GM18507 (cell line): ENCODE measurements at places on chromosomes 1 and 21.
A peak's percentile ranks its signal among the peaks of the same experiment; 100 is the strongest.

- DNase-seq = no peak
These were observed 16.9 kb downstream of the DCAF8 start for GRCh38 chr1:160245434-160245833.

DNA sequence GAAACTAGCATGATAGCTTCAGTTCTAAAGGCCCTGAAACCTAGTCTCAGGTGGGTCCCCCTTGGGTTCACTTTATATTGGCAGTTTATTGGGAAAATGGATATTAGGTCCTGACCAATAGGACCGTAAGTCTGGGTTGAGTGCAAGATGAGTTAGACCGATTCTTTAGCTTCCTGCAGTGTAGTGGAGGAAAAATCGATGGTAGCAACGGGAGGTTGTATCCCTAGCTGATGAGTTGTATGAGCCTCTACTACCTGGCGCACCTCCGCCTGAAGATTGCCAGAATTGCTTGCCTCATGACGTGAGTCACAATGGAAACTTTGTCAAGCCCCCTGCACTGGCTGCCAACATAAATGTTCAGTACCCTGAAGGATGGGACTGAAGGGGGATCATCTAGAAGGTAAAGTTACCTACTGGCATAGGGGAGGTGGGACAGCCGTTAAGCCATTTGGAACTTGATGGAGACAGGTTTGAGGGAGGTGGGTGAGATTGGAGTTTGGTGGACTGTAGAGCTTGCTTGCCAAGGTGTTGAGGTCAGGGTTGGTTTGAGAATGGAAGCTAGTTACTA lies 3.9 kb downstream of the RCC1 start:
- DNase-seq = no peak

- no peak for DNase-seq
These were observed 271.6 kb downstream of the TRABD2B start for GRCh38 chr1:47725511-47725991.

DNA sequence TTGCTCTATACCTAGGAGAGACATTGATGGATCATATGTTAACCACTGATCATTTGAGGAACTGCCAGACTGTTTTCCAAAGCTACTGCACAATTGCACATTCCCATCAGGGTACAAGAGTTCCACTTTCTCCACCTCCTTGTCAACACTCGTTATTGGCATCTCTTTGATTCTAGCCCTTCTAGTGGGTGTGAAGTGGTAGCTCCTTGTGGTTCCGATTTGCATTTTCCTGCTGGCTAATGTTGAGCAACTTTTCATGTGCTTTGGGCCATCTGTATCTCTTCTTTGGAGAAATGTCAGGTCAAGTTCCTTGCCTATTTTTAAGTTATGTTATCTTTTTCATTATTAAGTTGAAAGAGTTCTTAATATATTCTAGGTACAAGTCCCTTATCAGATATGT lies 90.1 kb downstream of the DMRTB1 start:
- no peak for DNase-seq

DNA sequence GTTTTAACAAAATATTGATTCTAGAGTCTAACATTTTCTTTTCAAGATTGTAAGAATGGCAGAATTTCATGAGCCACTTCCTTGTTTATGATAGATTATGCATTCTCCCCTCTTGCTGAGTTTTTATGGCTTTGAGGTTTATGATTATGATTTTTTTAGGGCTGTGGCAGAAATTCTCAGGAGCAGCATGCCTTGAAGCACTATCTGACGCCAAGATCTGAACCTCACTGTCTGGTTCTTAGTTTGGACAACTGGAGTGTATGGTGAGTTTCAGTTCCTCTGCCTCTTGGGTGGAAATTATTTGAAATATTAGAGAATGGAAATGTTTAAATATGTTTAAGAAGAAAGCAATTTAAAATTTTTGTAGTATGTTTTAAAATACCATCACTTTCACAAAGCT lies 10.2 kb downstream of the USP16 start:
- DNase-seq = no peak

GRCh38 chr1:167168424-167168823 lies 52.3 kb upstream of the POU2F1 start:
- no peak for DNase-seq

GRCh38 chr1:59212706-59213105 lies 84.2 kb upstream of the FGGY start:
- DNase-seq = no peak

DNA sequence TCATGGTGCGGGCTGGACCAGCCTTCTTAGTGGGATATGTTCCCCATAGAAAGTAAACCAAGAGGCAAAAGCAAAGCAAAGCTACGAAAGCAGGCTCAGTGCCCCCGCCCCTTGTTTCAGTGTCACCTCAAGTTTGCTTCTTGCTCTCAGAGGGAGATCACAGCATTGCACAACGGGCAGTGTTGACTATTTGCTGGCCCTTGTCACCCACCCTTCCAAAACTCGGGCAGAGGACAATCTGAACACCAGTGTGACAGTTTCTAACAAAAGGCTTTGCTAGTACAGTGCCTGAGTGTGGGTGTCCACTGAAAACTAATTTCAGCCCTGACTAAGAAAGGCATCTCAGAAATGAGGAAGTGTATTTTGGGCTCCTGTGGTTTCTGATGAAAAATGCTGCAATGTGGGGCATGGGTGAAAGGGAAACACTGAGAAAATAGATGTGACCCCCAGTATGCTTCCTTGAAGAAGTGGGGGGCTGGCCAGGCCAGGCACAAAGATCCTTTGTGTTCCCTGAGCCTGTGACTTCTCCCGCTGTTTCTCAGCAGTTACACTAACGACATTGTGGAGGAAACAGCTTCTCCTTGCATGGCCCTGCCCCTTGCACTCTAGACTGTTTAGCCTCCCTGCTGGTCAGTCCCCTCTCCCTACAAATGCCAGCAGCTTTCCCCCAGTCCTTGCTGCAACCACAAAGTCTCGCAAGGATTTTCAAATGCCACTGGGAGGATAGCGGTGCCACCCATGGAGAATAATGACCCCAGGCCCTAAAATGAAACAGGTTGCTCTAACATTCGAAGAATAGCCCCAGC lies 33.3 kb upstream of the KCNE1 start:
- DNase-seq = peak; percentile 58

- no peak for DNase-seq
These were observed 175.5 kb upstream of the HOOK1 start for GRCh38 chr1:59639266-59639665.

GRCh38 chr1:150578272-150579109 lies 919 bp downstream of the MCL1 start:
- no peak for DNase-seq

GRCh38 chr21:46598581-46599572 lies 6.0 kb downstream of the S100B start:
- DNase-seq = no peak

GRCh38 chr1:104733866-104734265 lies 984.2 kb downstream of the AMY1C start:
- no peak for DNase-seq

DNA sequence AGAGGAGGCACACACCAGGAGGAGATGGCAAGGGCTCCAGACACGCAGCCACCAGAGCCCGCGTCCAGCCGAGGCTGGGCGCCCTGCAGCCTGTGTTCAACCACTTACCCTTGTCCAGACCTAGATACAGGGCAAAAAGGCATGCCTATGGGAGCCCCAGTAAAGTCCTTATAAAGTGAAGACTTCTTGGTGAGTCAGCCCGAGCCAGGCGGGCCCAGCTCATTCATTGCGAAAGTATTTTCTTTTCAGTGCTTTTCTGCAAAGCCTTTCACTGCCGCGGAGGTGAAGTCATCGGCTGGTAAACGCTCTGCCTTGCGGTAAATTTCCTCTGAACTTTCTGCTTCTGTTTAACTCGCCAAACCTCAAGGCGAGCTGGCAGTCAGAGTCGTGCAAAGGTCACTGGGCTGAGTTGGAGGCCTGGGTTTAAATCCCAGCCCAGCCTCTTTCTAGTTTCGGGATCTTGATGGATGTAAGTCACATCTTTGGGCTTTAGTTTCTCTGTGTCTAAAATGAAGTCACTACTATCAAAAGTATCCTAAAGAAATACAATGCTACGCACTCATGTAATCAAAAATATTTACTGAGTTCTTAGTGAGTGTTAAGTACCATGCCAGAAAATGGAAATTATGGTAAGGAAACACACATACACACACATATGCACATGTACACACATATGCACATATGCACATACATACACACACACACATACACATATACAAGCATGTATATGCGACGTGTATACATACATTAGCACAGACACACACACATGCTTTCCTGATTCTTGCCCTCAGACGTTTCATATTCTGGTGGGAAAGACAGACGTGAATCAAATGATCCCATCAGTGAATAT lies 54.7 kb upstream of the IFFO2 start:
- DNase-seq = peak; percentile 45

- DNase-seq = no peak
These were observed 590.3 kb downstream of the USP25 start for GRCh38 chr21:16320110-16320509.

DNA sequence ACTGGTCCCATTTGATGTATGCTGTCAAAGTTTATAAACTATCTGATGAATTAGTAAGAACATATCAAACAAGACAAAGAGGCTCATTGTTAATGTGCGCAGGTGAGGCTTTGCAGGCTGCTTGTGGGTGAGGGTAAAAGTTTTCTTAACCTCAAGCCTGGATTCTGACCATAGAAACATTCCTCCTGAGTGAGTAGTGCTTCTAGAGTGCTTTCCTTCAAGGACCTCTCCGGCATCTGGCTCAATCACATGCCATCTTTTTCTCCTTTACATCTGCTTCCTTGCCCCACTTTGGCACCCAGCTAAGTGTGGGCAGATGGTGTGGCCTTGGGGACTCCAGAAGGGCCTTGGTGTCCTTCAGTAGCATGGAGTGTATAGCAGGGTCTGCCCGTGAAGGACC lies 104.0 kb downstream of the ROR1 start:
- no peak for DNase-seq

GRCh38 chr1:248111157-248111556 lies 16.2 kb downstream of the OR2L13 start:
- no peak for DNase-seq

- no peak for DNase-seq
These were observed 53.9 kb downstream of the YARS1 start for GRCh38 chr1:32763221-32763620.

- peak; percentile 39 for DNase-seq
These were observed 95.4 kb downstream of the INTS7 start for GRCh38 chr1:211939876-211940468.

GRCh38 chr1:113760102-113761080 lies 1.1 kb upstream of the PHTF1 start:
- DNase-seq = no peak

DNA sequence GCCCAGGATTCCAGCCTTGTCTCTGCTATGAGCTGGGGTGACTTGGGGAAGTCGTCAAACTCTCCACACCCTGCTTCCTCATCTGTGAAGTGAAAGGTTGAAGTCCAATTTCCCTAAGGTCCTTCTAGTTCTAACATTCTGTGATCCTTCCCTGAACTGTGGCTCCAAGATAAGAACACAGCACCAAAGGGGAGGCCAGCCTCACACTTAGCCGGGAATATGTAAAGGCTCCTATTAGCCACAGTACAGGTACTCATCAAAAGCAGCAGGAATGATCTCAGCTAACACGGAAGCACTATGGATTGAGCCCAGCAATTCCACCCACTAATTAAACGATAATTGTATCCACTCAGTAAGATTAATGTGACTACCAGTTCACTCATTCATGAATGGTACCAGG lies 4.0 kb downstream of the SLC30A10 start:
- no peak for DNase-seq

GRCh38 chr1:93565496-93566206 lies 116.0 kb downstream of the BCAR3 start:
- no peak for DNase-seq

DNA sequence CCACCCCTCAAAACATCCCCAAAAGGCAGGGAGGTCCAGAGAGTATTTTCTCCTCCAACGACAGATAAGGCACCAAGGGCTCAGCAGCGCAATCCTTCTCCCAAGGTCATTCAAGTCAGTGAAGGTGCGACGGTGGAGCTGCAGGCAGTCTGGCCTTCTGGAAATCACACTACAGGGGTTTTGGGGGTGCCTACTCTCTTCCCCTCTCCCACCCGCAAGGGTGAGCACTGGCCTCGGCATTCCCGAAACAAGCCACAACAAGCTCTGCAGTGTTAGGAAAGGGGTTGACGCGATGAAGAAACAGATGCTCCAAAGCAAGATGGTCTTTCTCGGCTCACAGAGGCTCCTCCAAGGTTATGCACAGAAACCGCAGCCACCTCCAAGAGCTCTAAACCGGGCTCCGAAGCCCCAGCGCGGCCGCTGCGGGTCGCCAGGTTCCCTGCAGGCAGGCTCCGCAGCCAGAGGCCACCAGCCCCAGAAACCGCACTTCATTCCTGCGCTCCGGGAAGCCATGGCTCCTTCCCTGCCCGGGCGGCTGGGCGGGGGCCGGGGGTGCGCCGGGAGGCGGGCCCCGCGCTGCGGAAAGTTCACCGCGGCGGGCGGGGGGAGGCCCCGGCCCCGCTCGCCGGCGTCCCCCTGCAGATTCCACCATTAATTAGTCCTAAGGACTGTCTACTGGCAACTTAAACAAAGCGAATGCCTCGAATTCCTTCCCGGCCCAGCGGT lies 1.1 kb downstream of the LUZP1 start:
- no peak for DNase-seq

DNA sequence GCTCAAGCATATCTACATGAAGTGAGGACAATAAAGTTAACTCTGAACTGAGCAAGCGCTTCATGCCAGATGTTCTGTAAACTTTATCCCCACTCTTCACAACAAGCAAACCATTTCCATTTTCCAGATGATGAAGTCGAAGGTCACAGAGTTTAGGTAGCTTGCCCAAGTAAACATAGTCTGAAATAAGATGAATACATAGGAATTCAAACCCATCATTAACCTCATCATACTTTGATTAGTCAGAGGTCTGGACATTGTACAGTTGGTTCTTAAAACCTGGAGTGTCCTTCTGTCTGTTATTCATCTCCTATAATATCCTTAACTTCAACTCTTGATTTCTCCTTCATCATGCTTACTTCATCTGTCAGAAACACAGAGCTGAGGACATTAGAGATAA lies 180.3 kb upstream of the C8B start:
- no peak for DNase-seq

- DNase-seq = no peak
These were observed 372.8 kb downstream of the PTBP2 start for GRCh38 chr1:97094247-97094972.

DNA sequence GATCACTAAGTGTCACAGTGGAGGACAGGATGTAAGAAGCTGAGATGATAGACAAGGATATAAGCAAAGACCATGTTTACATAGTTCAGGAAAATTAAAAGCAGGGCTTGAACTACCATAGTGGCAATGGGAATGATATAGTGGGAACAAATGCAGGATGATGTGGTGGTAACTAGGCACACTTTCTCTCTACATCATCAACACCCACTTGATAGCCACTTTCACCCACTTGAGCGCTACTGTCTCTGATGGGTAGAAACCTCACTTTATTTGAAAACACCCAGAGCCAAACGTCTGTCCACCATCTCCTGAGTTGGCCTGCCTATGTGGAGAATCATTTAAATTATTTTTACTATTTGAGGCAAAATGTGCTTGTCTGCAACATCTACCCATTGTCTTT lies 305.0 kb upstream of the ST6GALNAC5 start:
- DNase-seq = no peak

GRCh38 chr1:228323401-228323800 lies 83.2 kb downstream of the TRIM11 start:
- DNase-seq = no peak

GRCh38 chr21:33035147-33035546 lies 9.4 kb downstream of the OLIG2 start:
- DNase-seq = no peak
